ENCODE measurements at places on chromosomes 6 and 20.

DNA sequence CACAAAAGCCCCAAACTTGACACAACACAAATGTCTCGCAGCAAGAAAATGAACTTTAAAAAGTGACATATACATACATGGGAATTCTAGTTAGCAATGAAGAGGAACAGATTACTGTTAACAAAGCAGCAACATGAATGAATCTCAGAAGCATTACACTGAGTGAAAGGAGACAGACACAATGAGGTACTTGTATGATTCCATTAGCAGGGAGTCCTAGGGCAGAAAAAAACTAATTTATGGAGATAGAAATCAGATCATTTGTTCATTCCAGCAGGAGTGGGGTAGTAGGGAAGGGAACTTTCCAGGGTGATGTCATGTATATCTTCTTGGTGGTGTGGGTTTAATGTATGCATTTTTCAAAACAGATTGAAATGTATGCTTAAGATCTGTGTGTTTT lies 524.4 kb downstream of the KIF16B start:
- no peak for DNase-seq

DNA sequence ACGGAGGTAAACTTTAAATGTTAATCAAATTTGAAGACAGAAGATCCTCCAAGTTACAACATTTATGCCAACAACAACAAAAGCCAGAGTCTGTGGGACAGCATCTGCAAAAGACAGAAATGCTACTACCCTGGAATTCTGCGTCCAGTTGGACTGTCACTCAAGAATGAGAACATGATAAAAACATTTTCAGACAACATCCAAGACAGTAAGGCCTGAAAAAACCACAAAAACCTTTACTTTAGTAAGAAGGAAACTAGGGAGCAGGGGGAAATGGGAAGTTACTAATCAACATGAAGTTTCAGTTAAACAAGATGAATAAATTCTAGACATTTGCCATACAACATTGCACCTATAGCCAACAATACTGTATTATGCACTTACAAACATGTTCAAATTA lies 77.6 kb downstream of the MLIP start:
- DNase-seq, result no peak

DNA sequence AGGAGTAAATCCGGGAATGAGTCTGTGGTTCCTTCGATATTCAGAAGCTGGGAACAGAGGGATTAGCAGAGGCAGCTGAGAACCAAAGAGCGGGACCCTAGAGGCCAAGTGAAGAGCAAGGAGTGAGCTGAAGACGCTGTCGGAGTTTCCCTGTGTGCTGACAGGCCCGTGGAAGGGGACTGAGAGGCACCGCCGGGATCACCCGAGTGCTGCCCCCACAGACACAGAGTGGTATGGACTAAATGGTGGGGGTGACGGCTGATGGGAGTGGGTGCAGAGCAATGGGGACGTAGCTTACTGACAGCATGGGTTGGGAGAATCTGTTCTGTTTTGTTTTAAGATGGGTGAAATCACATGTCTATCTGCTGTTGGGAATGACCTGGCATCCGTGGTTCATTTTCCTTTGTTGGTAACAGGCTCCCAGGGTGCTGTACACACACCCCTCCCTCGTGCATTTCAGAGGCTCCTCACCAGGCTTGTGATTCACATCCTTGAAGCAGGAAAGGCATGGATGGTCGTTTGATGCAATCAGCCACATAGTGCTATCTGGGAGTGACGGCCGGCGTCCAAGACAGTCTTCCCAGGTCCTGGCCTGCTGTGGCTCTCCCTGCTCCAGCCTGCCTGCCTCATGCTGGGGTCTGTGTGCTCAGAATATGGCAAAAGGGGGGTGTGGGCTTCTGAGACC lies 97.4 kb downstream of the THBS2 start:
- DNase-seq, result peak; percentile 32

GRCh38 chr6:142537612-142538478 lies 236.0 kb downstream of the ADGRG6 start:
- DNase-seq, result no peak

- no peak for DNase-seq
Measured at GRCh38 chr6:145313041-145313855, 422.1 kb downstream of the EPM2A start.

DNA sequence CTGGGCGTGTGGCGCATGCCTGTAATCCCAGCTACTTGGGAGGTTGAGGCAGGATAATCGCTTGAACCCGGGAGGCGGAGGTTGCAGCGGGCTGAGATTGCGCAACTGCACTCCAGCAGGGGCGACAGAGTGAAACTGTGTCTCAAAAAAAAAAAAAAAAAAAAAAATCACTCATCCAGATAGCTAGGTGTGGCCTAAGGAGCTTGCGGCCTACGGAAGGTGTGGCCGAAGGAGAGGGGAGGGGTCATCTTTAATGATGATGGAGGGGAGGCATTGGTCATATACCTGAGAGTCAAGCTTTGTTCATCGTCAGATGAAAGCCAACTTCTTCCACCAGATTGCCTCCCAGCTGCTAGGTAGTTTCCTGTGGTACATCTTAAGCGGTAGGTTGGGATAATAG lies 801 bp upstream of the PPARD start:
- DNase-seq, result no peak
